ENCODE measurements at places on chromosomes 3 and 15.

- no peak overlapping the region for H3K27ac ChIP-seq
- peaks cover 7% of the 10 kb centered on the region for H3K4me1 ChIP-seq
- no peak overlapping the region for H3K4me3 ChIP-seq
- H3K27me3 ChIP-seq, result no peaks in the 10 kb centered on the region
Observed at GRCh38 chr3:23254835-23255234, 51.7 kb downstream of the UBE2E2 start.

DNA sequence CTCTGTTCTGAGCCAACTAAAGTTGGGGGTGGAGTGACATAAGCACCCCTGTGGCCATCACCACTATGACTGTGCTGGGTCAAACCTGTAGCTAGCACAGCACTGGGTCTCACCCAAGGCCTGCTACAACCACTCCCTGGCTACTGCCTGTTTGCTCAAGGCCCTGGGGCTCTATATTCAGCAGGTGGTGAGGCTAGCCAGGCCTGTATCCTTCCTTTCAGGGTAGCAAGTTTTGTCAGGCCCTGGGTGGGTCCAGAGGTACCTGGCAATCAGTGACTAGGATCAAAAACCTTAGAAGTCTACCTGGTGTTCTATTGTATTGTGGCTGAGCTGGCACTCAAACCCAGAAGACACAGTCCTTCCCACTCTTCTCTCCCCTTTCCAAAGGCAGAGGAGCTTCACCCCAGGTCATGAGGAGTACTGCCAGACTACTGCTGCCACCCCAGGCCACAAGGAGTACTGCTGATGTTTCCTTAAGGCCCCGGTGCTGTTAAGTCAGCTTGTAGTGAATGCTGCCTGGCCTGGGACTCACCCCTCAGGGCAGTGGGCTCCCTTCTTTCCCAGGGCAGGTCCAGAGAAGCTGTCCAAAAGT lies 170.8 kb downstream of the IGSF11 start:
- H3K27ac ChIP-seq, result no peak overlapping the region
- H3K27me3 ChIP-seq, result no peaks in the 10 kb centered on the region
- H3K4me1 ChIP-seq, result no peaks in the 10 kb centered on the region
- no peak overlapping the region for H3K4me3 ChIP-seq
- no peak for DNase-seq

DNA sequence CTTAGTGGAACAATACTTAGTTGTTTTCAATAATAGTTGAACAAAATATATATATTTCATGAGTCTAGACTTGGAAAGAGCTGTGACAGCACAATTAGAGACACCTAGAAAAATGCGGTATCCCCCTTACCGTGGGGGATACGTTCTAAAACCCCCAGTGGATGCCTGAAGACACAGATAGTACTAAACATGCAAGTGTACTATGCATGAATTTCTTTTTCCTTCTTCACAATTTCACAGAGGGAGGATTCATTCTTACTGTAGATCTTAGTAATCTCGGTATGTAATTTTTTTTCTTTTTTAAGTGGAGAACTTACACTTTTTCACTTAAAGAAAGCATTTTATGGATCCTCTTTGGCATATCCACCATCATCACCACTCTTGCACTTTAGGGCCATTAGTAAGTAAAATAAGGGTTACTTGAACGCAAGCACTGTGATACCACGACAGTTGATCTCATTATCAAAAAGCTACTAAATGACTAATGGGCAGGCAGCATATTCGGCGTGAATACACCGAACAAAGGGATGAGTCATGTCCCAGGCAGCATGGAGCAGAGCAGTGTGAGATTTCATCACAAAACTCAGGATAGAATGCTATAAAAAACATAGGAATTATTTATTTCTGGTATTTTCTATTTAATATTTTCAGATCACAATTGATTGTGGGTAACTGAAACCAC lies 72.3 kb upstream of the ZNF280D start:
- DNase-seq, result no peak
- H3K27me3 ChIP-seq, result peaks cover 8% of the 10 kb centered on the region
- H3K4me3 ChIP-seq, result no peak overlapping the region
- peaks cover 13% of the 10 kb centered on the region for H3K36me3 ChIP-seq
- peaks cover 8% of the 10 kb centered on the region for H3K4me1 ChIP-seq
- H3K27ac ChIP-seq, result no peak overlapping the region

DNA sequence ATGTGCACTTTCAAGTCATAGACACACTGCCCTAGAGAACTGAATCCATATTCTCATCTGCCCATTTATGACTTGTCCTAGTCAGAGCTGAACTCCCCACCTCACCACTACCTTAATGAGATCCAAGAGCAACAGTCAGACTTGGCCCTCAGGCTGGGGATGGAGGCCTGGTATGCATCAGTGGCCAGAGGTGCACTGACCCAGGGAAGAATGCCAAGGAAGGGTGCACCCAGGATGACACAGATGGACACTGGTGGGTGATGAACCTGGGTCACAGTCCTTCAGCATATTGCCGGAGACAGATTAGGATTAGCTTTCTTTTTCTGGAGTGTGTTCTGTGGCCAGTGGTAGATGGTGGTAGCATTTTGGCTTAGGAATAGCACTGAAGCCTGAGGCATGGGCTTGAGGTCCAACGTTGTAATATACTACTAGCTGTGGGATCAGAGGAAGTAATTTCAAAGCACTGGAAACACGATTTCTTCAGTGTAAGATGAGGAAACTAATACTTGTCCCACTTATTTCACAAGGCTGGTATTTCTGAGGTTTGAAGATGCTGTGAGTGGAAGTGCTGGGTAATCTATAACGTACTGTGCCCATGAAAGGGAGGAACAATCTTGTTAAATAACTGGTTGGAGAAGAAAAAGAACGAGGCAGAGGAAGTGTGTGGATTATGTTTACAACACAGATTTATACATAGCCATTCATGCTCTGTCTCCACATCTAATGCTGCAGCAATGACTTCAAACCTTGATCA lies 265.0 kb downstream of the THRB start:
- H3K27me3 ChIP-seq, result no peaks in the 10 kb centered on the region
- no peak overlapping the region for H3K27ac ChIP-seq
- peaks cover 10% of the 10 kb centered on the region for H3K4me1 ChIP-seq
- no peaks in the 10 kb centered on the region for H3K36me3 ChIP-seq
- no peak for DNase-seq

DNA sequence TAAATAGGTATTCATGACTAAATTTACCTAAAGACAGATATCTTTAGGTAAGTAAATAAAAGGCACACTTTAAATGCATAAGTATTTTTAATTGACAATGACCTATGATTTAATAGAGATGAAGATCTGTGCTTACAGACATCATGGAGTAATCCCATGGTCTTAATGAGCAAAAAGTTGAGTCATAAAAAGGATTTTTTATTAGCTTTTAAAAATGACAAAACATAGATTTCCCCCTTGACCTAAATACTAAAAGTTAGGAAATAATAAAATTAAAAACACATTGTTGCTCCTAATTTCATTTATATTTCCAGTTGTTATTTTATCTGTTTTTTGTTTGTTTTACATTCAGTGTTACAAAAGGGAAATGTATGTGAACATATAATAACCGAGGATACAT lies 1005.7 kb downstream of the ROBO1 start:
- no peaks in the 10 kb centered on the region for H3K36me3 ChIP-seq
- no peak for DNase-seq
- no peaks in the 10 kb centered on the region for H3K27me3 ChIP-seq

- H3K27ac ChIP-seq, result no peak overlapping the region
- H3K36me3 ChIP-seq, result no peaks in the 10 kb centered on the region
- peaks cover 4% of the 10 kb centered on the region for H3K27me3 ChIP-seq
- DNase-seq, result no peak
- no peaks in the 10 kb centered on the region for H3K4me1 ChIP-seq
Observed at GRCh38 chr15:27723821-27724220, 375.3 kb downstream of the OCA2 start.
